Activated T-cell treated with anti-CD3 and anti-CD28 coated beads for 48 hours (primary cell): ENCODE measurements at places on chromosomes 6 and 20.
A peak's percentile ranks its signal among the peaks of the same experiment; 100 is the strongest.

- no peak for DNase-seq
These were observed 622.3 kb upstream of the ARID1B start for GRCh38 chr6:156154896-156155295.

GRCh38 chr6:28983838-28984237 is 21.3 kb downstream of the ZNF311 start:
- no peak for DNase-seq

- no peak for DNase-seq
These were observed 40.3 kb upstream of the IL20RA start for GRCh38 chr6:137084865-137085617.

- DNase-seq, result peak; percentile 47
These were observed 8.3 kb downstream of the CD109 start for GRCh38 chr6:73704260-73704659.

GRCh38 chr6:43676962-43677606 is 10.5 kb downstream of the MRPS18A start:
- DNase-seq, result no peak

DNA sequence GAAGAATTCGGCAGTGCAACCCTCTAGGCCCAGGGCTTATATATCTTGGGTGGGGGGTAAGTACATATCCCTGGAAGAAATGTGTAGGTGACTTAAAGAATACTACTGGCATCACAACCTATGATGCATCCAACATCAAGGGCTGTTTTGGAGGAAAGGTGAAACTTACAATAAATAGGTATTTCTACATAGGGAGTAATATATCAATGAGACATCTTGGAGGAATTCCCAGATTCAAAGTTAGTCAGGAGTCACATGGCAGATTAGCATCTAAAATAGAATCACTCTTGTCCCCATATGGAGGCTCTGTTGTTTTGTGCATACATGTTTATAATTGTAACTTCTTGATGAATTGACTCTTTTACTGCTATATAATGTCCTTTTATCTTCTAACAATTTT is 375.5 kb downstream of the PAX1 start:
- no peak for DNase-seq

DNA sequence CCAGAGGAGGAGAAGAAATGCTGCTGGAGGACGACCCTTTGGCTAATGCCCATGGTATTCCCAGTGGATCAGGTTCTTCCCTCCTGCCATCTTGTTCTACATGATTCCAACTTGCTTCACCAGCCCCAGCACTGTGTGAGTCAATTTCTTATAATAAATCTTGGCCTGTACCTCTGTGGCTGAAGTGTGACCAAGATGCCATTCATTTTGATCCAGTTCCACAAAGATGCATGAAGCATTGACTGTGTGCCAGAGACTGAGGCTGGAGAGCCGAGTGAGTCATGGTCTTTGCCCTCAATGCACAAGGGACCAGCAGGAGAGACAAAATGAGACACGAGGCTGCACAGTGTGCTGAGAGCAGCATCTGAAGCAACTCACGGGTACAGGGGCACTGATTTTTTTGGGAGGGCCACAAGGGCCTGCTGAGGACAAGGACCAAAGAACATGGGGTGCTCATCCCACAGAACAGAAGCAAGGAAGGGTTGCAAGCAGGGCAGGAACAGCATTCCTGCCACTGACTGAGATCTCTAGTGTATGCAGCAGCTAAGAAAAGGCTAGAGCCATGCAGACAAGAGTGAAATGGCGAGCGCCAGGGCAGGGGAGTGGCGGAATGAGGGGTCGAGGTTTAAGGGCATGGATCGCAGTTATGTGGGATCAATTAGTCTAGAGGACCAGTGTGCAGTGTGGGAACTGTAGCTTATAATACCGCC is 207.0 kb downstream of the THBS2 start:
- DNase-seq, result no peak

- DNase-seq, result no peak
These were observed 14.4 kb upstream of the TRIB3 start for GRCh38 chr20:366041-366718.

DNA sequence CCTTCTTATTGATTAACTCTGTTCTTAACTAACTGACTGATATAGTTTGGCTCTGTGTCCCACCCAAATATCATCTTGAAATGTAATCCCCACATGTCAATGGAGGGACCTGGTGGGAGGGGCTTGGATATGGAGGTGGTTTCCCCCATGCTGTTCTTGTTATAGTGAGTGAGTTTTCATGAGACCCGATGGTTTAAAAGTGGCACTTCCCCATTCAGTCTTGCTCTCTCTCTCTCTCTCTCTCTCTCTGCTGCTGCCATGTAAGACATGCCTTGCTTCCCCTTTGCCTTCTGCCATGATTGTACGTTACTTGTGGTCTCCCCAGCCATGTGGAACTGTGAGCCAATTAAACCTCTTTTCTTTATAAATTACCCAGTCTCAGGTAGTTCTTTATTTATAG is 81.8 kb upstream of the SPACA1 start:
- no peak for DNase-seq

DNA sequence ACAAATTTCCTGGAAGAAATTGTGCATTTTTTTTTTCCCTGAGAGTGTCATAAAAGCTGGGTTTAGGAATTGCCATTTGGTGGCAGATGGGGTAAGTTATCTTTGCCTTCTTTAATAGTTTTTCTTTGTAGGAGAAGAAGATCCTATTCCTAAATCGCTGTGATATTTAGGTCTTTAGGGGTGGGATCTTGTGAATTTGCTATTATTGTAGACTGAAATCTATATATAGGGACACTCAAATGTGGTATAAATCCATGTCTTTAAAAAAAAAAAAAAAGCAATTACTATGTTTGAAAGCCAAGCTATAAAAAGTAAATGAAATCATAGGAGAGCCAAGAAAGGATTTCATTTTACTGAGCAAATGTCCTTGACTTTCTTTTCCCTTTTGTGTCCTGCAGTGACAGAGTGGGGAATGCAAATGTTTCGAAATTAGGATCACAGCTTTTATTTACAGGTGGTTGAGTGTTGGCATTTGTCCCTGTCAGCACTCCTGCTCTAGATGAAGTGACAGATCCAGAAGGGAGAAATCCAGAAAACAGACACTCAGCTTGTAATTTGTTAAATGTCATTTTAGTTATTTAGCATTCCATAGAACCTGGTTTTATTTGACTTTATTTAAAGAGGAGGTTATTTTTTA is 29.4 kb downstream of the TIAM2 start:
- no peak for DNase-seq

GRCh38 chr6:9986273-9986672 is 428.6 kb downstream of the TFAP2A start:
- DNase-seq, result no peak

DNA sequence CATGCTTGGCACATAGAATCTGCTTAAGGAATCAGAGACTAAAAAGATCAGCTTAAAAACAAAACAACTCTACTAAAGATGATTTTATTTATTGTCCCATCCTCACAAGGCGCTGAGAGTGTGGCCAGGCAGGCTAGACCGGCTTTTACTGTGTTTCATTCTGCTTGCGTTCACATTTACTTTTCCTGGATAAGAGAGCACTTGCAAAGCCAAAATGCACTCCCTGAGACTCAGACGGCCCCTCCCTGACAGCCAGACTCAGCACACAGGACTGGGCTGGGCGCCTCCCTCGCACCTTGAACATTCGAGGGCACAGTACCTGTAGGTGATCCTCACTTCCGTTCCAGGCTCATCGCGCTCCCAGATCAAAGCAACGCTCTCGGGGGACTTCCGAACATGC is 10.2 kb downstream of the ACSS1 start:
- no peak for DNase-seq

DNA sequence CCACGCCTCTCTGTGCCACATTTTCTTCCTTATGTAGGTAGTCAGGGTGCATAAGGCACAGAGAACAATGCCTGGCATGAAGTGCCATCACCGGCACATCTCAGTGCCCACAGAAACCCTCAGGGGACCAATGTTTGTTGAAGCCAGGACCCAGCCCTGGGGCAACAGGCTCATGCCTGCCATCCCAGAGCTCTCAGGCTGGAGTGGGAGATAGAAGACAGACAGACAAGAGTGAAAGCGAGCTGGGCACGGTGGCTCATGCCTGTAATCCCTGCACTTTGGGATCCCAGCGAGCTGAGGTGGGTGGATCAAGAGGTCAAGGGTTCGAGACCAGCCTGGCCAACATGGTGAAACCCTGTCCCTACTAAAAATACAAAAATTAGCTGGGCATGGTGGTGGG is 13.5 kb downstream of the EFCAB8 start:
- DNase-seq, result no peak

- DNase-seq, result no peak
These were observed 506.6 kb downstream of the DHX35 start for GRCh38 chr20:39468703-39469102.

DNA sequence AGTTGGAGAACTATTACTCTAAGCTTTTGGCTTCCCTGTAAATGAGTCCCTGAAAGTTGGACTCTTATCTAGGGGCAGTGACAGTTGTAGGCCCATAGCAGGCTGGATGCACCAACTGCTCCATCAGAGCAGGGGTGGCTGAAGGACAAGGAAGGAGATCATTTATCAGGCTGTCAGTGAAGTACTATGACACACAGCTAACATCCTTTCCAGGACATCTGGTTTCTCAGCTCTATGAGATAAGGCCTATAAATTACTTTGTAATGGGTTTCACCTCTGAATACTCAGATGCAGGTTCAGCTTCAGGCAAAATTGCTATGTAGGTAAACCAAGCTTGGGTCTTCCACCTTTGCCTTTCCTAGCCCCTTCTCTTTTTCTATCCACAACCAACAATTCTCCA is 468.5 kb downstream of the KIF16B start:
- DNase-seq, result no peak

GRCh38 chr6:15961635-15962448 is 167.0 kb upstream of the MYLIP start:
- no peak for DNase-seq

DNA sequence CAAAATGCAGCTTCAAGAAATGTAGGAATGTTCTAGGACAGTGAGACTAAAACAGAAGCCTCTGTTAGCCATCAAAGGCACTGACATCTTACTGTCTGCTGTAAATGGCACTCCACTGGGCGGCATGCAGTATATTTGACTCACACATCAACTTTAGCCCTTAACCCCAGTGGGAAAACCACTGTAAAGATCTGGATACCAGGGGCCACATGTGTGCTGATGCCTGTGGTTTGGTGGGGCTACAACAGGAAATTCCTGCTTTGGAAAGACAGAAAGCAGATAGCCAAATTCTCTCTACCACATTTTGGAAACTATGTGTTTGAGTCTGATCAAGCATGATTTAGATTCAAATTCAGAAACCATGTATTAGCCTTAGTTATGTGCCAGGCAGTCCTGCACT is 4.3 kb downstream of the PFDN4 start:
- DNase-seq, result no peak

GRCh38 chr6:117870486-117871242 is 36.4 kb upstream of the SLC35F1 start:
- DNase-seq, result no peak

DNA sequence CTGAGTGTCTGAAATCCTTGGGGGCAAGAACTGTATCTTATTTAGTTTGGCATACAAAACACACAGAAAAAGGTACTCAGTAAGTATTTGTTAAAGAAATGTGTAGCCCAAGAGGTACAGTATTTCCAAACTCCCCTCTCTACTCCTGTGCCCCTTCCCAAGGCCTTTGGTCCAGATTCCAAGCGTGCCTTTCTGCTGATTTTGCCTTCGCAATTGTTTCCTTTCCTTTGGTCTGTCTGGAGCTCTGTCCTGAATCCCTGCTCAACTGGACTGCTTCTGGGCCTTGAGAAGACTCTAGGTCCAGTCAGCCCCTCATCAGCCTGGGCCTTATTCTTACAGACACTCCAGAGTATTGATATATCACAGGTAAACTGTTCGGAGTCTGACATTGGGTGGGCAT is 122.2 kb upstream of the SYNCRIP start:
- no peak for DNase-seq

- no peak for DNase-seq
These were observed 85.7 kb upstream of the CST7 start for GRCh38 chr20:24863356-24863755.

DNA sequence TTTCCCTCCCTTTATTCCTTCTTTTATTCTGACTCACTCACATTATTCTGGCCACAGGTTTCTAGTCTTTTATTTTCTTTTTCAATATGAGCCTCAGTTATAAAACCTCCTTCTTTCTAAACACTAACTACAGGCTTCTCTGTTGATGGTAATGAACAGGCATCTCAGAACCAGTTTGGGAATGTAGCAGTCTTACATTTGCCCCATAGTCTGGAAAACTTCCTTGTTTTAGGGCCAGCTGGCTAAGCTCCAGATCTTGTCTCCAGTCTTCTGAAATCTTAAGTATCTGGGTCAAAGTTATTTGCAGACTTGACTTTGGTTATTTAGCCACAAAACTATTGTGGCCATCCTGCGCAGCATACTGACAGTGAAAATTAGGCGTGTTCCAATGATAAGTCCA is 97.0 kb upstream of the MAN1A1 start:
- DNase-seq, result no peak

DNA sequence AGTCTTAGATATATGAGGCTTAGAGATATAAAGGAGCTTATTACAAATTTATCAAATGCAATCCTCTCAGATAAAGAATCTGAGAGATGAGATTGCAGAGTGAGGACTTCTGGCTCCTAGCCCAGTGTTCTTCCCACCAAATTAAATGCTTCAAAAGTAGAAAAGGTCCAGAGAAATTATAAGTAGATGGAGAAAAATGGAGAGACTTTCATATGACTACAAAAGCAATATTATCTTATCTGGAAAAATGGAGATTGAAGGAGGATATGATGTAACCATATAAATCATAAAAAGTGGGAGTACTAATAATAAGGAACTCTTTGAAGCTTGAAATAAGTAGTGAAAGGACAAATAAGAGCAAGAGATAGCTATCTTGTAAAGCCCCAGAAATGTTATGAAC is 2.8 kb downstream of the KCTD20 start:
- DNase-seq, result no peak

GRCh38 chr6:15387118-15387517 is 141.2 kb downstream of the JARID2 start:
- no peak for DNase-seq

- DNase-seq, result no peak
These were observed 16.0 kb downstream of the UQCC2 start for GRCh38 chr6:33695451-33695887.

GRCh38 chr20:13396022-13396421 is 174.9 kb downstream of the ISM1 start:
- DNase-seq, result no peak

DNA sequence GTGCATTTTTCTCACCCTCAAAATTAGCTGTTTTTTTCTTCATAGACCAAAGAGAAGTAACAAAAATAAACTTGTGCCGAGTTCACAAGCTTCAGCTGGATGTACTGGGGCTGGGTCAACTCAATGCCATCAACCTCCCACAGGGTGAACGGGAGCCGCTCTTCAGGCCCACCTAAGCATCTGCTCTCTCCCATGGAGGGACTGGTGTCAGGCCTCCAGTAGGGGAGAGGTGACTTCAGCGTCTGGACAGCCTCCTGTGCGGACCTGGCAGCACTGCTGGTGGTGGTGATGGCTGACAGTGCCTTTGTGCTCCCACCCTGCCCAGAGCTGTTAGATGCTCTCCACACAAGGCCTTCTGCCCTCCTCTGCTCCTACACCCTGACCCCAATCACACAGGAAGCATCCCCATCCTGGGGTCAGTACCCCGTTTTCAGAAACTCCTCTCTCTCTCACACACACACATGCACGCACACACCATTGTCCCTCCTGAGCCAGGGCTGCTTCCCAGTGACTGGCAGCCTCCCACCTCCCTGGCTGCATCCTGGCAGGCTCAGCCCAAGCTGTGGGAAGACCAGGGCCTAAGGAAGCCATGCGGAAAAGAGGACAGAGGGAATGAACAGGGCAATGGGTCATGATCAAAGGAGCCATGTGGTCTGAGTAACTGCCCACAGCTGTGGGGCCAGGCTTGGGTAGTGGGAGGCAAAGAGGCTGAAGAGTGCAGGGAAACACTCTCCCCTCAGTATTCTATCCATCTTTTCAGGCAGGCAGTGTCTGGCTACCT is 17.7 kb downstream of the CST8 start:
- DNase-seq, result no peak
